ENCODE measurements at places on chromosomes 12 and 14.
A peak's percentile ranks its signal among the peaks of the same experiment; 100 is the strongest.

DNA sequence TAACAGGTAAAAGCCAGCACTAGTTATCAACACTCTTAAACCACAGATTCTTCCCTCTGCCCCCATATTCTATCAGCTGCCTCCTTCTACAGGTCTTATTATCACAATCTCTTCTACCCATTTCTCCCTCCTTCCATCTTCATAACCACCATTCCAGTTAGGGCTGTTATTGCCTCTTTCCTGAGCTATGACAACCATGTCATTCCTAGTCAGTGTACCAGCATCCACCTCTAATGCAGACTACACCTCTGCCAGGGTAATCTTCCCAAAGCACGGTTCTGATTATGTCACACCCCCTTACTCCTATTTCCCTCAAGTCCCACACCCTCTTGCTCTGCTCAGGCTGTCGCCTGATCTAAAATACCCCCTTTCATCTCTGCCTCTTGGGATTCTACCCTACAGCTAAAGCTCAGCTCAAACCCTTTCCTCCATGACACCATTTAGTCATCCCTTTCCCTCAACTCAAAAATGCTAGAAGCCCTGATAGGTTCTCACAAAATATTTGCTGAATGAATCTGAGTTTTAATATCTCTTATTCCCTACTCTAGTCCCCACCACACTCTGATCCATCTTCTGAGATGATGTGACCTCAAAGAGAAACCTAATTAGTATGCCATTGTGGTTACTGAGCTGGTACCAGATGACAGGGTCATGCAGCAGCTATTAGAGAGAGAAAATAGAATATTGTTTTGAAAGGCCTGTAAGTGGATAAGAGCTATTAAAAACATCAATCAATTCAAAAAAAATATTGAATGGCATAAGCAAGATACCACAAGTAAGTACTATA is 11.7 kb downstream of the RACGAP1 start:
- no peak for DNase-seq

DNA sequence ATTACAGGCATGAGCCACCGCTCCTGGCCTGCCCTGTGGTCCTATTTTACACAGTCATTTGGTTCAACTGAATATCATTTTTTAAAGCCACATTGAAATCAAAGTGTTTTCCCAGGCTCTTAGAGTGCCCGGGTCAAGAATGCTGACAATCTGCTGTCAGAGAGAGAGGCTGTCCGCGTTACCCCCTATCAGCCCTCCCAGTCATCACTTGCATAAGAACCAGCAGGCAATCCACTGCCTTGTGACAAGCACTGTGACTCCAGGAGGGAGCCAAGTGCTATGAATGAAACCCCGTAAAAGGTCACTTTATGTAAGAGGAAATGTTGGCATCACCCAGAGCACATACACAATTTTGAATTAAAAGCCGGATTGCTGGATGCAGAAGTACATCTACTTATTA is 13.5 kb downstream of the PHLDA1 start:
- DNase-seq: no peak

DNA sequence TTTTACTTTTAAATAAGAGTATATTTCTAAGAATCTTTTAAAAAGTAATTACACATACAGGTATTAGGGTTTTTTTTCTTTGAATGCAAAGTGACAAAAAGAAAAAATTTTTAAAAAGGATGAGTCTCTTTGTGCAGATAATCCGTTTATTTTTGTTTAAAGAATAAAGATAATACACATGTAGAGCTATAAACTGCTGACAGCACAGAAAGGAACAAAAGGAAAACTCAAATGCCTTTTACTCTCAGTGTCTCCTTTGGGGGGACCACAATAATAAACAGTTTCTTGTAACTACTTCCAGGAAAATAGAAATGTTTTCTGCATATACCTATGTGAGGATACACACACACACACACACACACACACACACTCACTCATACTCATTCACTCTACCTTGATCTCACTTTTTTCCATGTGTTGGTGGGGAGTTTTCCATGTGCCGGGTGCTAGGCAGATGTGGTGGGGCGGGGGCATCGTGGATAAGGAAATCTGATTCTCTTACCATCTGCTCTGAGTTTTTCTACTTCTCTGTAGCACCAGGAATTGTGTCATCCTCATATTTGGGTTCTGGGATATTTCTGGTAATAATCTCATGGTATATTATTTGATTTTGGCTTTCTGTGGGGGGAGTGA is 58.1 kb downstream of the KCTD10 start:
- DNase-seq: no peak

- DNase-seq: no peak
These were observed 168.9 kb upstream of the RASSF8 start for GRCh38 chr12:25789541-25789944.

- DNase-seq: no peak
These were observed 75.2 kb downstream of the MOK start for GRCh38 chr14:102229739-102230092.

DNA sequence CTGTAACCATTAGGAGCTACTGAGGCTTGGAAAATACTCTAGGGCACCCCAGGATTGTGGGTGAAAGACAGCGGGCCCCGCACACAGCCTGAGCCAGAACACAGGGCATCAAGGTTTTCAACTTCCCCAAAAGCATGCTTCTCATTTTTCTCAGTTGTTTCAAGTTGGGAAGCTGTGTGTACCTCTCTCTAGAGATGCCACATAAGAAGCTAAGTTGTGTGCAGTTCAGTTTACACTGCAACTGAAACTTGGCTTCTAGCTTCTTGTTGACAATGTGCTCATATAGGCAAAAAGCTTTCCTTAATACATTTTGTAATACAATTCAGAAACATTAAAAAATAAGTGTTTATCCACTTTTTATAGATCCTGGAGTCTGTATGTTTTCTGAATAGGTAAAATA is 88.1 kb upstream of the PTPRR start:
- no peak for DNase-seq

- DNase-seq: no peak
These were observed 900 bp upstream of the LRRC23 start for GRCh38 chr12:6903722-6904121.

DNA sequence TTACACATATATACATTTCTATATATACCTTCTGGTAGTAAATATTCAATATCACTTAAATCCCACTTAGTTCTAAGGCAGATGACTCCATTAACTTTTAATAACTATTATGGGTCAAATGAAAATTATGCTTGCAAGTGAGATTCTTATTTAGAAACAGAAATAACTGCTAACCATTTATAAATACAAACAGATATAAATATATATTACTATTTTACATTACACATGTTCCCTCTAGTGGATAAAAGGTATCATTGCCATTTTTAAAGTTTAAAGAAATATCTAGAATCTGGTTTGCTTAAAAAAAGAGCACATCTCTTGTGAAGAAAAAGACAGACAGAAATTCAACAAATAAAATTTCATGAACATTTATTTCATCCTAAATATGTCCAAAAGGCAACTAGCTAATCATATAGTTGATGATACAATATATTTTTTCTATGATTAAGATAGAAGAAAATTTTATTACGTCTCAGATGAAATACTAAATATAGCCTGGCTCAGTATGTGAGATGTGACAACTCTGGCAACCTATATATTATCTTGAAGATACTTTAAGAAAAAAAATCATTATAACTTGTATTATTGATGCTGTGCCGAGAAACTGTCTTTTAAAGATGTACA is 11.7 kb upstream of the RAD51AP1 start:
- DNase-seq: no peak

GRCh38 chr12:22536346-22536945 is 7.9 kb downstream of the C2CD5 start:
- no peak for DNase-seq

- DNase-seq: no peak
These were observed 376.5 kb upstream of the GARIN6 start for GRCh38 chr12:99271071-99271470.

- DNase-seq: no peak
These were observed 230.7 kb upstream of the PRKD1 start for GRCh38 chr14:30158299-30158698.

DNA sequence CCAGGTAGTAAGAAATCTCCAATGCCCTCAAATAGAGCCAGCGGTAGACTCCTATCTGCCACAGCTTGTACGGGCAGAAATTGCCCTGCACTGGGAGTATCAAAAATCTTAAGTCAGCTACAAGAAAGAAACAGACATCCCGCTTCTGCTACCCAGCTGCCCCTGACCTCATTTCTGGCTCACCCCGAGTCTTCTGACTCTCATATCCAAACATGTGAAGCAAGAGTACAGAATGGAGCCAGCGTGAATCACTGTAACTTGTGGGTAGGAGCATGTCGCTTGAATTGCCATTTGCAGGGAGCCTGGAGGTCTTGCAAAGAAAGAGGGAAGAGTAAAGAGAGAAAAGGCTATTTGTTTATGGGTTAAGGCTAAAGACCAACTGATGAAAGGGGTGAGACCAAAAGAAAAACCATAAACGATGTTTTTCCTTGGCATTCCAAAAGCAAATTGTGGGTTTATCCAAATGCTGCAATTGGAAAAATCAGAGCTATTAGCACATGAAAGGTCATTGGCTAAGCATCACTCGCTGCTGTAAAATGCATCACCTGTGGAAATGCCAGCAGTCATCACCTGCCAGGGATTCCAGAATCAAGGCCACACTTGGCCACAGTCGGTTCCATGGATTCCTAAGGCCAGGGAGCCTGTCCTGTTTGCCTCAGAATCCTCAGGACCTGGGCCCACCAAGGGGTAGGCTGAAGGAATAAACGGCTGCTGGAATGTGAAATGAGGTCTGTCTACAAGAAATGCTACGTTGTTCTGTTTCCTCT is 86.6 kb downstream of the FOXN3 start:
- DNase-seq: no peak

DNA sequence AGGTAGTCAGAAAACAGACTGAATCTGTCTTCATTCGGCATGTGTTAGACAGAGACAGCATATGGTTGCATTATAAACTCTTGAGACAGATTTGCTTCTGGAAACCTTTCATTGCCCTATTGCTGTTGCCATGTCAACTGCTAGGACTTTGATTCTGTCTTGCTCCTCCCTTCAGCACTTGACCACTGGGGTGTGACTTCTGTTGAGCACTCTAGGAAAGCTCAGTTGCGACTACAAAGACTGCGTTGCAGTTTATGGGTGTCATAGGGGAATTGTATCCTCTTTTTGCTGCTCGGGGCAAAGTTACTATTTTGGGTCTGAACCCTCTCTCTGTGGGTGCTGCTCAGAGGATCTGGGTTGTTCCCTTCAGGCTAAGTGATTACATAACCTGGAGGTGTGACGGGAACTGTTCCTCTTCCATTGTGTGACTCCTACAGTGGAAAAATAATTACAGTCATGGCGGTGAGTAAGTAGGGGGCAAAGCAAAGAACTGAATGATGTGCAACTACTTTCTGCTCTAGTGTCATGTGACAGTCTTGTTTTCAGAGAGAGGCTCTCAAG is 44.3 kb upstream of the TRIM9 start:
- DNase-seq: no peak

- DNase-seq: no peak
These were observed 97.6 kb upstream of the SCAF11 start for GRCh38 chr12:46087916-46088439.

DNA sequence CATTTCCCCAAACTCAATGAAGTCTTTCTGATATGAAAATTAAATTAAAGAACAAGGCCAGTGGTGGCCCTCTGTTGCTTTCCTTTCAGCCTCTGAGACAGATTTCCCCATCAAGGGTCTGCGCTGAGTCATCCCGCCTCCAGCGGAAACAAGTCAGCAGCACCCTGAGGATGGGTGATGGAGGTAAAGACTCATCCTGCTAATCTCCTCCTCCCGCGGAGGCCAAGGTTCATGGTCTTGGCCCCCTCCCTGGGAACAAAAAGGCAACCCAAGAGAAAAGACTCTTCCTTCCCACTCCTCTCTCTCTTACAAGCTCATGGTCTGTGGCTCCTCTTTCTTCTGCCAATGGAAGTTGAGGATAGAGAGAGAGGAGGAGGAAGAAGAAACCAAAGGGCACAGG is 9.0 kb upstream of the NUMB start:
- DNase-seq: no peak

- no peak for DNase-seq
These were observed 39.4 kb downstream of the RTN1 start for GRCh38 chr14:59831121-59831730.

GRCh38 chr14:92990456-92991430 is 67.8 kb downstream of the CHGA start:
- no peak for DNase-seq

- no peak for DNase-seq
These were observed 921 bp downstream of the RAD51B start for GRCh38 chr14:67820428-67820971.

- DNase-seq: no peak
These were observed 30.0 kb downstream of the HCFC2 start for GRCh38 chr12:104094284-104094683.

- DNase-seq: no peak
These were observed 21.1 kb downstream of the TMBIM6 start for GRCh38 chr12:49762468-49762847.

GRCh38 chr14:52949711-52950409 is 990 bp downstream of the FERMT2 start:
- DNase-seq: no peak

DNA sequence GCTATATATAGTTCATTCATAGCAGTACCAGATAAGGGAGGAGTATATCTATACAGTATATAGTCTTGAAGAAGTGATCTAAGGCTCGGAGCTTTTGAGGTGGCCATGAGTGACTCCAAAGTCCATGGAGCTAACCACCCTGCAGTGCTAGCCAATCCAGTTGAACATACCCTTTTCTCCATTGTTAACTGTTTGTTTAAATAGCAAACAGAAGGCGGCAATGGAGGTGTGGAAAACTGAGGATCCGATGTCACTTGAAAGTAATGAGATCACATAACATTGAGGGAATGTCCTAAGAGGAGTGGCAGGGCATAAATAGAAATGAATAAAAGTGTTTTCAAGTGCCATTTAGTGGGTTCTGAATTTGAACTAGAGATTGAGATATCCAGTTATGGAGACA is 12.4 kb upstream of the SNAPC1 start:
- DNase-seq: no peak

GRCh38 chr14:93089521-93090269 is 26.0 kb downstream of the ITPK1 start:
- no peak for DNase-seq

GRCh38 chr12:29731591-29731990 is 52.2 kb downstream of the TMTC1 start:
- DNase-seq: no peak

- no peak for DNase-seq
These were observed 60.9 kb downstream of the MAP3K9 start for GRCh38 chr14:70748422-70748821.

GRCh38 chr14:81269100-81269978 is 48.6 kb upstream of the GTF2A1 start:
- peak; percentile 16 for DNase-seq

DNA sequence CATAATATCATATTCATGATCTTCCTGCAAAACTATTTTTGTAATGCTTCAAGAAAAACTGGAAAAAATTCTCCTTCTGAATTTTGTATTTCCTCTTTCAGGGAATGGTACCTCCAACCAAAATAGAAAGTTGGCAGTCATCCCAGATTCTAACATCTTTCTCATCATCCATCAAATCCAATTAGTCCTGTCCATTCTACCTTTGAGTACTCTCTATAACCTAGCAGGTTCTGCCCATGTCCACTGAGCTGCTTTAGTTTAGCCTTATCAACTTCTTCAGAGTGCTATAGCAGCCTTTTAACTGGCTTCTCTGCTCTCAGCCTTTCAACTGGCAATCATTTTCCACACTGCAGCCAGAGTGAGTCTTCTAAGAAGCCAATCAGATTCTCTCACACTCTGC is 236.2 kb downstream of the AKAP6 start:
- no peak for DNase-seq
